ENCODE measurements at places on chromosomes 16 and 17.

DNA sequence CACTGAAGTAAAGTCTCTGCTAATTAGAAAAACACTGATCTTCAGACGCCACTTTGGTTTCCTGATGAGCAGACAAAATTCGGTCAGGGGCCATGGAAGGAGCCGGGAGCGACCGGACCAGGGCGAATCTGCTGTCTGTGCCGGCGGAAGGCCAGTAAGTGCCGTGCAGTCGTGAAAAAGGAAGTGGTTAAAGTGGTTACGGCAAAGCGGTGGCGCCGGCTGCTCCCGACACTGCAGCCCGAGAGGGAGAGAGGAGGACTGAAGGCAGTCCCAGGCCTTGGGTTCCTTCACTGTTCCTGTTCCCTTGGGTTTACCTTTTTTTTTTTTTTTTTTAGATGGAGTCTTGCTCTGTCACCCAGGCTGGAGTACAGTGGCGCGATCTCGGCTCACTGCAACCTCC, 17.3 kb upstream of the HEXD start:
- DNase-seq, result no peak

- no peak for DNase-seq
Observed at GRCh38 chr17:14068542-14069250, 608 bp upstream of the COX10 start.

DNA sequence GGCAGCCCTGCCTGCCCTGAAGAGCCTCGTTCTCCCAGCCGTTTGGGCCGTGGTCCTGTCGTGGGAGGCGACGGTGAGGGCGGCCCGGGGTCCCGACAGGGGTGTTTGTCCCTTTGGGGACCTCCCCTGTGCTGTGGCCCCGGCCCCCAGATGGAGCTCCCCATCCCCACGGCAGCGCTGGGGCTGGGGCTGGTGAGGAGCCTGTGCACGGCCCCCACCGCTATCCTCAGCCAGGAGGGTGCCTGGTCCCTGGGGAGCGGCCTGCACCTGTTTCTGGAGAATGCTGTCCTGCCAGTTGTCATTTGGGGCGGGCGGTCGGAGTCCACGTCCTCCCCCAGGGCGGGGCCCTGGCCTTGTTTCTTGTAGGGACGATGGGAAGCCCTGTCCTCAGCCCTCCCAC, 6.6 kb downstream of the CAPN15 start:
- no peak for DNase-seq

GRCh38 chr16:87206646-87207451, 110.3 kb downstream of the C16orf95 start:
- no peak for DNase-seq

DNA sequence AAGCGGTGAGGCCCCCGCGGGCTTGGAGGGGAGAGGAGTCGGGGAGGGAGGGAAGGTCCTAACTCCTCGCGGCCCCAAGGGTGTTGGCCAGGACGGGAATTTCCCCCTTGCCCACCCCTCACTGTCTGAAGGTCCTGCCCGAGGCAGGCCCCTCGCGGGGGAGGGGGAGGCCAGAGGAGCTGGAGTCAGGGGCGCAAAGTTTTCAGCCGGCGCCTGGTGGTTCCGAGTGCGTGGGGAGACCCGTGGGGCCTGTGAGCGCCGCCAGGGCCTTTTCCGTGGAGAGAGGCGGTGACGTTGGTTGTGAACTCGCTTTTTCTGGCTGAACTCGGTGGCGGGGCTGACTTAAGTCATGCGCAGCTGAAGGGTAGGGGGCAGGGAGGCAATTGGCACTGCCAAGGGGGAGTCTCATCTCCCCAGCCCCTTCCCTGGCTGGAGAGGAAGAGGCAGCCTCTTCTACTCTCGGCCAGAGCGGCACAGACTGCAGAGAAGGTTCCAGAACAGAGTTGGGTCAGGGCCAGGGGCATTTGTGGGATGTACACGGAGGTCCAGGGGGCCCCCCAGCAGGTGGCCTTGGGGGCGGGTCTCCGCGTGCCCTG, 1.5 kb downstream of the CACNA1H start:
- no peak for DNase-seq

DNA sequence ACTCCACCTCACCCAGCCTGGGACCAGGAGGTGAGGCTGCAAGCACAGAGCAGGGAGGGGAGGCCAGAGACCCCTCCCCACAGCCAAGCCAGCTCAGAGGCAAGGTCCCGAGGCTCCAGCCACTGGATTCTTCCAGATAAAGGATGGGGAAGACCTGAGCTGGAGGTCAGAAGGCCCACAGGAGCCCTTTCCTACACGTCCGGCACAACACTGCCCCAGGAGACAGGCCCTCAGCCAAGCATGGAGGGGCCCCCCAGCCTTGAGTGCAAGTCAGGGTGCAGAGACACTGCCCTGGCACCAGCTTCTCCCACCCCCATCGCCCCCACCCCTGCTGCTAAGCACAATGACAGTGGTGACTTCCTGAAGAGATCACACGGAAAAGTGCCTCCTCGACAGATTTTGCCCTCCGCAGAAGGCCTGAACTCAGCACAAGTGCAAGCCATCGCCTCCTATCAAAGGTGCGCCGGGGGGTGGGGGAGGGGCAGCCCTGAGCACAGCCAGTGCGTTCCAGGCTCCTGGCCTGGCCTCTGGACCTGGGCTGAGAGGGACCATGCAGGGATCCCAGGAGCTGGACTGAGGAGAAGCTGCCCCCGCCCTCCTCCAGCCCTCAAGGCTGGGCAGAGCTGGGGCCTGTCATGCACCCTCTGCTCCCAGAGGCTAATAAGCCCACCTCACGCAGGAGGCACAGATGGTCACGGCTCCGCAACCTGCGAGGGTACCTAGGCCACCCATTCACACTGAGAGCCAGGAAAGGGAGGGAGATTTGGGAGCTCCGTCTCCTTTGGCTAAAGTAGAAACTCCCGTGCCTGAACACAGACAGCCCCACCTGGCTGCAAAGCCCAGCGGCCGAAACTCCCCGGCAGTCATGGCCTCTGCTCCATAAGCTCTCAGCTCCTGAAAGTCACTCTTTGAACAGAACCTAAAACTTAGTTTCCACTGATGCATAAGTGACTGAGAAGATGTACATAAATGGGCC, 2.7 kb downstream of the MAFG start:
- DNase-seq, result no peak

DNA sequence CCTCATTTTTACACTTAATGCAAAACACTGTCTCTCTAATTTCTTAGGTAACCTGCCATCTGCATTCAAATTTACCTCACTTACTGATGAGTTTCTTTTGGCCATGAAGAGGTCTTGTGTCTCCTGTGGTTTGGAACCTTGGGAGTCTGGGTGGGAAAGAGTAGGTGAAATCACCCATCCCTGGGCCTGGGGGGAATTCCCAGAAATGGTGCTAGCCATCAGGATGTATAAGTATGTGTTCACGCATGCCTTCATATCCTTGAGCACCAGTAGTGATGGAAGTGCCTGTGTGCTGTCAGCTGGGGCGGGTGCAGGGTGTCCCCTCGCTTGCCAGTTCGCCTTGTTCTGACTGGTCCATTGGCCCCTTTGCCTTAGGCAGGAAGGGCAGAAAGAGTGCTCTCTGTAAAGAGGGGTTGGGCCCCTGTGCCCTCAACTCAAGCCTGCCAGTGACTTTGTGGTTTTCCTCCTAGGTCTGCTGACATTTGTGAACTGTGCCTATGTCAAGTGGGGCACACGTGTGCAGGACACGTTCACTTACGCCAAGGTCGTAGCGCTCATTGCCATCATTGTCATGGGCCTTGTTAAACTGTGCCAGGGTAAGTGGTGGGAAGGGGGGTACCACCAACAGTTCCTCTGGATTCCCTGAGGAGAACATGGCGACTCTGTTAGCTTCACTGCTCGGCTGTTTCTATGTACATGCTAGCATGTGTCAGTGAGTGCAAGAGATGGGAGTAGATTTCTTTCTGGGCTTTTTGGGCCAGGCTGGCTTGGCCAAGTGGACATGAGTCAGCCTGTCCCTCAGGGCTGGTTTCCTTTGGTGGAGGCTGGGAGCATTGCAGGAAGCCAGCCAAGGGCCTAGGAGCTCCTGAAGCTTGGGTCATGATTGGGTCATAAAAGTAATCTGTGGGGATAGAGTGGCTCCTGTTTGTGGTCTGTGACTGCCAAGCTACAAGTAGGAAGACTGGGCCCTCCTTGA, 23.2 kb downstream of the SLC7A6OS start:
- DNase-seq, result no peak

GRCh38 chr17:57559634-57560318, 185.3 kb downstream of the CCDC182 start:
- DNase-seq, result no peak

GRCh38 chr17:65103896-65104295, 33.3 kb upstream of the RGS9 start:
- no peak for DNase-seq

GRCh38 chr17:10198509-10199249, at the start of gene GAS7:
Gene GAS7 (minus strand): TSS chr17:10198606.
- no peak for DNase-seq

- DNase-seq, result no peak
Observed at GRCh38 chr17:3693829-3694231, 2.1 kb downstream of the P2RX5 start.

GRCh38 chr17:65154770-65155589, 17.8 kb downstream of the RGS9 start:
- peak; percentile 67 for DNase-seq

DNA sequence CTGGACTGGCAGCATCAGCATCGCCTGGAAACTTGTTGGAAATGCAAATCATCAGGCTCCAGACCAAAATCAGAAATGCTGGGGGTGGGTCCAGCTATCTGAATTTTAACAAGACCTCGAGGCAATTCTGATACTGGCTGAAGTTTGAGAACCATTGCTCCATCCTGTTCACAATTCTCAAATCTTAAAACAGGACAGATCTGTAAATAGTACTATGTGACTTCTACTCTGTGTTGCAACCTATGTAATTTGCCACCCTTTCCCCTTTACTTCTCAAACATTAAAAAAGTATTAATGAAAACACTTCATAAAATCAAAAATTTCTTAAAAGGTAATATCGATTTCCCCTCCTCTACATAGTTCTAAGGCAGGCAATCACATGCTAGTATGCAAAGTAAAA, 28.5 kb downstream of the CACNG1 start:
- no peak for DNase-seq

GRCh38 chr16:26863931-26864330, 202.8 kb upstream of the C16orf82 start:
- no peak for DNase-seq

- DNase-seq, result no peak
Observed at GRCh38 chr17:1800240-1800639, 29.5 kb downstream of the SMYD4 start.

DNA sequence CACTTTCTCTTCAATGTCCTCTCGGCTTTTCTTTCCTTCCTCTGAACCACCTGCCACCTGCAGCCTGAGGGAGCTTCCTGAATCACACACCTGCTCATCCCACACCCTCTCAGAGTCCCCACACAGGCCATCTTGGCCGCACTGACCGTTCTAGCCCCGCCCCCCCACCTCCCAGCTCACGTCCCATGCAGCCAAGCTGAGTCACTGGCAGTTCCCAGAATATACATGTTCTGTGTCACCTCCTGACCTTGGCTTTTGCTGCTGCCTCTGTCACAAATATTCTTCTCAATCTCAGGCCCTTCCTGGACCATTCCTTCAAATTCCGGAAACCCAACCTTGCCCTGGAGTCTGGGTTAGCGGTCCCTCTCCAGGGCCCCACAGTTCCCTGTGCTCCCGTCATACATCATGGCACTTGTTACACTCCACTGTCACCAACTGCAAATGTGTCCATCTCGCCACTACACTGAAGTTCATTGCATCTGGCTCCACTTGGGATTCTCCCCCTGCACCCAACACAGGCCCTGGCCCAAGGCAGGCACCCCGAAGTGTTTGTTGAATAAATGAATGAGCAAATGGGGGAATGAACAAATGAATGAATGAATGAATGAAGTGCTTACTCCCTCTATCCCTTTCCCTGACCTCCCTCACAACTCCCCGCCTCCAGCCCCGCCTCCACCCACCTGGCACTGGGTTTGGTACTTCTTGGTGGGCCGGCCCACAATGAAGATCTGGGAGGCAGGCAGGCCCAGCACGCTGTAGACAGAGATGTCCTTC, 12.8 kb downstream of the PIMREG start:
- DNase-seq, result no peak

DNA sequence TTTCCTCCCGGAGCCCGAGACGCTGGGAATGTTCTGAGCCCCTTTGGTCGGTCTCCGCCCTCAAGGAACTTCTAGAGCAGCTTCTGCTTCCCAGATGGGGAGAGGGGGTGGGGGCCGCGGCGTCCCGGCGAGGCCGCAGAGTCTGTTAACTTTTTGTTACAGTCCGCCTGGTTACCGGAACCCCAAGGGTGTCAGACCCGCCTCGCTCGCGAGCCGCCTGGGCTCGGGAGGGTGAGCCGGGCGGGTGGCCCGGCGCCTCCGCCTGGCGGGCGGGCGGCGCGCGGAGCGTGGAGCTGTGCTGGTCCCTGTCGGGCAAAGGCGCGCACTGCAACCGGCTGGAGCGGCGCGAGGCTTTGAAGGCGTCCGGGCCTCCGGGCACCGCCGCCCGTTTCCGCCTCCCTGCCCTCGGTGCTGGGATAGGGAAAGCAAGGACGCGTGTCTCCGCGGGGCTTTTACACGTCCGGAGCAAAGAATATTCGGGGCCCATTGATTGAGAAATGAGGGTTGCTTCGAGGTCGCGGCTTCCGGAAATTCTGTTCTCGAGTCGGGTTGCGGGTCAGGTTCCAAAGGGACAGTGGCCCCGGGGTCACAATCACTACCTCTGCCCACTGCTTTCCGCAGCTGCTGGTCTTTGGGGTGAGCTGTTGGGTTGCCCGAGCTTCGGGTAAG, 1.7 kb downstream of the HS3ST3B1 start:
- no peak for DNase-seq

- DNase-seq, result no peak
Observed at GRCh38 chr17:2844416-2844815, 48.2 kb downstream of the RAP1GAP2 start.

- peak; percentile 83 for DNase-seq
Observed at GRCh38 chr16:57892041-57892440, 78.9 kb downstream of the CNGB1 start.

GRCh38 chr16:56191156-56191815, at the start of gene GNAO1:
Gene GNAO1 (plus strand): TSS chr16:56191489. CDS start chr16:56192236, 747 bp downstream.
- DNase-seq, result no peak

GRCh38 chr16:80511824-80512592, 28.8 kb upstream of the DYNLRB2 start:
- no peak for DNase-seq

GRCh38 chr17:19331543-19332245, 30.8 kb downstream of the B9D1 start:
- DNase-seq, result no peak

GRCh38 chr16:17497648-17498047, 26.9 kb upstream of the XYLT1 start:
- no peak for DNase-seq

- no peak for DNase-seq
Observed at GRCh38 chr17:43396491-43397060, 2.2 kb upstream of the ARL4D start.

- no peak for DNase-seq
Observed at GRCh38 chr16:30458561-30459394, 13.1 kb upstream of the SEPHS2 start.

DNA sequence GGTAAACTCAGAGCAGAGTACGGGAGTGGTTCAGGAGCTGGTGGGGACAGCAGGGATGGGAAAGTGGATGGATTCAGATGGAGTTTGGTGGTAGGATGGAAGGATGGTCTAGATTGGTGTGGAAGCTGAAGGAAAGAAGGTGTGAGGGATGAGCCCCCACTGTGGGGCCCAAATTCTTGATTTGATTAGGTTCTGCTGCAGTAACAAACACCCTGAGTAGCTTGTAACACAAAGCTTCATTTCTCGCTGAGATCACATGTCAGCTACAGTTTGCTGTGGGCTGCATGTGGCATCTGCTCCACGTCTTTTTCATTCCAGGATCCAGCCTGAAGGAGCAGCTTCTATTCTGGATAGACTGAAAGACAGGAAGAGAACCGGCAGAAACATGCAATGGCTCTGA, 143.8 kb downstream of the IRX3 start:
- no peak for DNase-seq
